ENCODE measurements at places on chromosomes 2 and 18. TPM values are rescaled to one million over a fixed set of nuclear protein-coding genes. Genes with fewer than 3 reads are reported as not detected.

The DHRS9 gene
- total RNA-seq, result 19.1 TPM

The KCNIP3 gene
- under 0.01 TPM for total RNA-seq

The UGT1A10 gene
- not detected for total RNA-seq

The OSBPL1A gene
- total RNA-seq, result 22.6 TPM

The DNAJC10 gene
- 125 TPM for total RNA-seq

The SLC11A1 gene
- total RNA-seq, result 0.51 TPM

The PSMA8 gene
- not detected for total RNA-seq

The VIT gene
- total RNA-seq, result not detected

The REG3G gene
- total RNA-seq, result not detected

The TMEM37 gene
- total RNA-seq, result not detected

The ICOS gene
- not detected for total RNA-seq

The ANKRD30B gene
- not detected for total RNA-seq

The CENPA gene
- 0.26 TPM for total RNA-seq

The HOXD11 gene
- total RNA-seq, result not detected

The TYMS gene
- 5.5 TPM for total RNA-seq

The IL1F10 gene
- total RNA-seq, result not detected

The C2orf66 gene
- total RNA-seq, result under 0.01 TPM

The OR6B2 gene
- not detected for total RNA-seq

The GKN2 gene
- not detected for total RNA-seq

The NTSR2 gene
- not detected for total RNA-seq

The CERKL gene
- total RNA-seq, result not detected

The CCL20 gene
- total RNA-seq, result 1.5 TPM

The IL36B gene
- total RNA-seq, result not detected

The KLHL41 gene
- total RNA-seq, result under 0.01 TPM

The MSH2 gene
- total RNA-seq, result 7.3 TPM

The PROM2 gene
- 41.6 TPM for total RNA-seq

The C2orf78 gene
- total RNA-seq, result not detected

The CGREF1 gene
- 0.53 TPM for total RNA-seq

The IGFBP5 gene
- 0.51 TPM for total RNA-seq

The RAMP1 gene
- total RNA-seq, result 2.1 TPM

The SCG2 gene
- total RNA-seq, result 0.13 TPM
